ENCODE measurements at places on chromosomes 2 and 18.

GRCh38 chr2:83112858-83113257, 1346.2 kb downstream of the SUCLG1 start:
- no peak for DNase-seq

- no peak for DNase-seq
Observed at GRCh38 chr2:64462940-64463700, 9.2 kb downstream of the LGALSL start.

DNA sequence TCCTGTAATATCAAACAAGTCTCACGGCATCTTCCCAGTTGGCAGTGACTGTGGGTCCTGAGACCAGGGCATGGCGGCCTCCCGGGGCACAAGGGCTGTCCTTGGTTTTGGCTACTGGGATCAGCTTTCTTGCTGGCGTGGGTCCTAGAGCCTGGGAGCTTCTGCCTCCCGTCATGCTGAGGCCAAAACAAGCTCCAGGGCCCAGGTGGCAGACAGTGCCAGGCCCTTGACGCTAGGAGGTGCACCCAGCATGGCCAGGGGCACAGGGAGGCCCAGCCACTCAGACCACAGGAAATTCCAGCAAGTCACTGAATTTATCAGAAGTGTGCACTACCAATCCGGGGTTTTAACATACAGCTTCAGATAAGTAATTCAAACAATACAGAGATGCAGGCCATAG, 184.7 kb downstream of the EIPR1 start:
- peak; percentile 40 for DNase-seq

DNA sequence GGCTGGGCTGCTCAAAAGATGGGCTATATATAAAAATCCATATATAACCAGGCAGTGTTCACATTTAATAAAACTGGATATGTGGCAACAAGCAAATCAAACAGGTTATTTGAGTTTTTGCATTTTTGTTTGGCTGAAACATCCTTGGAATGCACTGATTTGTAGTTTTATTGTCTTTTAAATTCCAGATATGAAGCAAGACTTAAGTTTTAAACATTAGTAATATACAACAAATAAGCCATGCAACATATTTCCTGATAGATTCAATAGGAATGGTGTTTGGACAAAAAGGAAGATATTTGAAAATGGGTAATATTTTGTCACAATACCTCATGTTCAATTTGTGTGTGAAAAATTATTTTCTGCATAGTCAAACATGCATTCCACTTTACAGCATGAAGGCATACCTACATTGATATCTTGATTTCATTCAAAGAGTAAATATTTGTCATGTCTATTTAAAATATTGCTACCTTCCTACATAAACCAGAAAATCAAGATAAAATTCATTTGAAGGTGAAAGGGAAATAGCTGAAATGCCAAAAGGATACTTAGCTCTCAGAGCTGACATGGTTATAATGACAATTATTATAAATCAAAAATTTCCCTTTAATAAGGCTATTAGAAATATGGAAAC, 132.3 kb upstream of the NETO1 start:
- no peak for DNase-seq

DNA sequence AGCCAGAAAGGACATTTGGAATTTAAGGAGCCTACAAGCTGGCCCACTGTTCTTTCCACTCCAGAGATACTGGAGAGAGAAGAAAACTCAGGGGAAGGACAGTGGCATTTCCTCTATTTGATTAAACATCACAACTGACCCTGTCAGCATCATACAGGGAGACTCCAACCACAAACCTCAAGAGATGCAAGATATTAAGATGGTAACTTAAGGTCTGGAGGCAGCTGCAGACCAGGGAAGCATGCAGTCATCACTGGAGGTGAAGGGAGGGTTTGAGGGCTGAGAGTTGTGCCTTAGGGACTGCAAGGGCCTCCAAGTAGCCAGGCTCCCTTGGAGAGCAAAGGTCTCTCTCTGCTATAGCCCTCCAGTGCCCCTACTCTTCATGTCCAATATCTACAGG, 67.4 kb downstream of the RNF152 start:
- DNase-seq: no peak

DNA sequence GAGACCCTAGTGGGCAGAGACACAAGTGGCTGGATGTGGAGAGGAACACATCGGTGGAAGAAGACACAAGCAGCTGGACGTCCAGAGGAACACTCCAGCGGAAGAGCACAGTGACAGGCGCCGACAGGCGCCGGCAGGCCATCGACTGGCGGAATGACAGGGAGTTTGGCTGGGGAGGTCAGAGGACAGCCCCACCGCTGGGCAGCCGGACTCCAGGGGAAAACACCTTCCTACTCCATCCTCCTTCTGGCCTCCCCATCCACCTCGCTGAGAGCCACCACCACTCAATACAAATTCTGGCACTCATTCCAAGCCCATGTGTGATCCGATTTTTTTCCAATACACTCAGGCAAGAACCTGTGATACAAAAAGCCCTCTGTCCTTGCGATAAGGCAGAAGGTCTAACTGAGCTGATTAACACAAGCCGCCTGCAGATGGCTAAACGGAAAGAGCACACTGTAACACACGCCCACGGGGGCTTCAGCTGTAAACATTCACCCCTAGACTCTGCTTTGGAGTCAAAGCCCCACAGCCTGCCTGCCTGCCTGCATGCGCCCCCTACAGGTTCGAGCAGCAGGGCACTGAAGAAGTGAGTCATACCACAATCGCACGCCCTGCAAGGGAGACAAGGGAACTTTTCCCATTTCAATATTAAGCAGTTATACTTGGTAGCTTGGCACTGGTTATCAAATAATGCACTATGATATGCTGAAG, 50.2 kb upstream of the LRP1B start:
- peak; percentile 68 for DNase-seq

GRCh38 chr2:16950436-16950835, 284.8 kb upstream of the CYRIA start:
- no peak for DNase-seq

GRCh38 chr2:28567061-28567471, 71.2 kb downstream of the PLB1 start:
- DNase-seq: peak; percentile 27

DNA sequence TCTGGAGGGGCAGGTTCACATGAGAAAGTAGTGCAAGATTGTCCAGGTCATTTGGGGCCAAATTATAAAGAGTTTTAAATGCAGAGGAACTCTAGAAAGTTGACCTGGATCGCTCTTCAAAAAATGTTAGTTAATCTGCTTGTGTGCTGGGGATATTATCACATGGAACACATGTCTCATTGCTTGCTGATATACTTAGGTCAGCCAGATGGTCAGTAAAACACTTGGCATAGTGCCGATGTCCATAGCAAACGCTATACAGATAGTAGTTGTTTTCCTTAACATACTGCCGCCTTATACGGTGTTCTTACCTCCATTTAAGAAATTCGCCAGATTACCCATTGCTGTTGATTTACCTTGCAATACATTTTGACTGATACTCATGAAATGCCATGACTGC, 103.4 kb upstream of the CWC22 start:
- no peak for DNase-seq

DNA sequence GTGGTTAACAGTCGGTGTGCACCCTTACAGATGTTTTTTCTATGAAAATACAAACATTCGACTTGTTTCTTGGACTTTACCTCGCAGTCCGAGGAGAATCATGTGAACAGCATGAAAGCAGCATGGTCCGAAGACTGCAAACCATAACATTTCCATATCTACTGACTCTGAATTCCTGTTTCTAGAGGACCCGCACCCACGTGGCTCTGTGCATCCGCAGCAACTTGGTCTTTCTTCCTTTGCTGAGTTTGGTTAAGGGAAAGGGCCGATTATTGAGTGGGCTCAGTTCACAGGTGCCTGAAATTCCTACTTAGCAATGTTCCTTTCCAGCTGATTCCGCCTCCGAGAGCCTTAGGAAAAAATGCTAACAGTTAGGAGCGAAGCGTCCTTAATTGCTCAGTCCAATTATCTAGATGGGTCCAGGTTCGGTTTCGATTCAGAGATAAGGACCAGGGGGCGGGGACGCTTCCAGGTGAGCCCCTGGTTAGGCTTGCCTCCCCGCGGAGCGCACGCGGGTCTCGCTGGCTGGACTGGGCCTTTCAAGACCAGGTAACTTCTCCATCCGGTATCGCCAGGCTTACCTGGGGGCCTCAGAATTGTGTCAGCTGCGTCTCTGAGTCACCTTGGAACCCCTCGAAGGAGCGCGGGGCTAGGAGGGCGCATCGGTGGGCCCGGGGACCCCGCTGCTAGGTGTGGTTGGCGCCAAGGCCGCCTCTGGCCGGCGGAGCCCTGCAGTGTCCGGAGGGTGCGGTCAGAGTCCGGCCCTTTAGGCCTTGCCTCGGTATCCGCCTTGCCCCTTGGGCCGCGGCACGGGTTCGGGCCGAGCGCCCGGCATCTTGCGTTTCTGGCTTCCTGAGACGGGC, 1.1 kb upstream of the B3GNT2 start:
- DNase-seq: peak; percentile 41

- DNase-seq: peak; percentile 37
Observed at GRCh38 chr2:139867601-139868226, 1087.5 kb upstream of the NXPH2 start.

GRCh38 chr2:221961561-221961960, 337.2 kb downstream of the PAX3 start:
- no peak for DNase-seq

DNA sequence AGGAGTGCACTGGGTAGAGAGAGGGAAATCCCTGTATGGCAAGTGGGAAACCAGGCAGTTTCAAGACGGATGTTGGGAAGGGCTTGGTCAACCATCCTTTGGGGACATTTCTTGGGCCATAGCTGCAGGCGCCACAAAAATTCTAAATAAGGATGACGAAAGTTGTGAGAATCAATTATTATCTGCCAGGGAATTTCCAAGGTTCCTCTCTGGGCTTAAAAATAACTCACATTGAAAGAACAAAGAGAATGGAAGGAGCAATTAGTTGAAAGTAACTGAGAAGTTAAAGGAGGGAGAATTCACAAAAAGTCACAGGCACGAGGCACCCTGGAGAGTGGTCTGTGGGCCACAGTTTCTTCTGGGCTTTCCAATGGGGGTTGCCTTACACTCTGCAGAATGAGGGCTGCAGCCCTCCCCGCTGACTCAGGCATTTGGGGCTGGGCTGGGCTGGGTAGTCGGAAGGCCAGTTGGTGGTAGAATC, 195.7 kb downstream of the SMAD7 start:
- peak; percentile 18 for DNase-seq

GRCh38 chr18:2199060-2199459, 372.2 kb downstream of the METTL4 start:
- DNase-seq: no peak

GRCh38 chr18:14086458-14087231, 45.6 kb downstream of the ZNF519 start:
- no peak for DNase-seq

DNA sequence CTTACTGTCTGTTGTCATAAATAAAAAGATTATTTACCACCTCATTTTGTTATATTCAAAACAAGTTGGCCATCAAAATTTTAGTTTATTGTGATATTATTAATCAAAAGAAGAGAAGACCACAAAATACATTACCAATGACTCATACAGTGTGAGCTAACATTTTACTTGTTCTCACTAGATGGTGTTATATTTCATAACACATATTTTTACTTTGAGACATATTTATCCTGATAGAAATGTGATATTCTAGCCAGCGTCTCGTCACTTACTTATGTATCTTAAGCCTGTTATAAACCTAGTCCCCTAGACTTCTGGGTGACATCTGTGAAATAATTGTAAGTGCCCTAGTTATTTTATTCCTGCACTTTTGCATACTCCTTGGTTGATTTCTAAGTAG, 263.2 kb downstream of the CDH7 start:
- no peak for DNase-seq

DNA sequence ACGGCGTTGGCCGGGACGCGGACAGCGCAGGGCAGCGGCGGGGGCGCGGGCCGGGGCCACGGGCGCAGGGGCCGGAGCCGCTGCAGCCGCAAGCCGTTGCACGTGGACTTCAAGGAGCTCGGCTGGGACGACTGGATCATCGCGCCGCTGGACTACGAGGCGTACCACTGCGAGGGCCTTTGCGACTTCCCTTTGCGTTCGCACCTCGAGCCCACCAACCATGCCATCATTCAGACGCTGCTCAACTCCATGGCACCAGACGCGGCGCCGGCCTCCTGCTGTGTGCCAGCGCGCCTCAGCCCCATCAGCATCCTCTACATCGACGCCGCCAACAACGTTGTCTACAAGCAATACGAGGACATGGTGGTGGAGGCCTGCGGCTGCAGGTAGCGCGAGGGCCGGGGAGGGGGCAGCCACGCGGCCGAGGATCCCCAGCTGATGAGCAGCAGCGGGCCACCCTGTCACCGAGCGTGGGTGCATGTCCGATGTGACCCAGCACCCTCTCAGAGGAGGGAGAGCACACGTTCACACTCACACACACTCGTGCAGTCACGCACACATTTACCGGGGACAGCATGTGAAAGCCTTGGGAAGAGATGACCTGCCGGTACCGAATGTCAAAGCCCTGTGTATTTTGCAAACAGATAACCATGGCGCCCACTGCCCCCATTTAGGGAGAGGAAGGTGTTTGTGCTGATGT, 4.2 kb downstream of the GDF7 start:
- DNase-seq: no peak

DNA sequence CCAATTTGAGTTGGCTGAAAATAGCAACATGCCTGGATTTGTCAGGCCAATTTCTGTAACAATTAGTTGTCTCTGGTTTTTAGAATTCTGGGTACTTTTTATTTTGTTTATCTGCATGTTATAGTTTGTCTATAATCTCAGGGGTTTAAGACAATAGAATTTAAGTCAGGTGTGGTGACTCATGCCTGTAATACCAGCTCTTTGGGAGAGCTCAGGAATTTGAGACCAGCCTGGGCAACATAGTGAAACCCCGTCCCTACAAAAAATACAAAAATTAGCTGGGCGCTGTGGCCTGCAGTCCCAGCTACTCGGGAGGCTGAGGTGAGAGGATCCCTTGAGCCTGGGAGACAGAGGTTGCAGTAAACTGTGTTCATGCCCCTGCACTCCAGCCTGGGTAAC, 114.4 kb upstream of the GLS start:
- DNase-seq: no peak

DNA sequence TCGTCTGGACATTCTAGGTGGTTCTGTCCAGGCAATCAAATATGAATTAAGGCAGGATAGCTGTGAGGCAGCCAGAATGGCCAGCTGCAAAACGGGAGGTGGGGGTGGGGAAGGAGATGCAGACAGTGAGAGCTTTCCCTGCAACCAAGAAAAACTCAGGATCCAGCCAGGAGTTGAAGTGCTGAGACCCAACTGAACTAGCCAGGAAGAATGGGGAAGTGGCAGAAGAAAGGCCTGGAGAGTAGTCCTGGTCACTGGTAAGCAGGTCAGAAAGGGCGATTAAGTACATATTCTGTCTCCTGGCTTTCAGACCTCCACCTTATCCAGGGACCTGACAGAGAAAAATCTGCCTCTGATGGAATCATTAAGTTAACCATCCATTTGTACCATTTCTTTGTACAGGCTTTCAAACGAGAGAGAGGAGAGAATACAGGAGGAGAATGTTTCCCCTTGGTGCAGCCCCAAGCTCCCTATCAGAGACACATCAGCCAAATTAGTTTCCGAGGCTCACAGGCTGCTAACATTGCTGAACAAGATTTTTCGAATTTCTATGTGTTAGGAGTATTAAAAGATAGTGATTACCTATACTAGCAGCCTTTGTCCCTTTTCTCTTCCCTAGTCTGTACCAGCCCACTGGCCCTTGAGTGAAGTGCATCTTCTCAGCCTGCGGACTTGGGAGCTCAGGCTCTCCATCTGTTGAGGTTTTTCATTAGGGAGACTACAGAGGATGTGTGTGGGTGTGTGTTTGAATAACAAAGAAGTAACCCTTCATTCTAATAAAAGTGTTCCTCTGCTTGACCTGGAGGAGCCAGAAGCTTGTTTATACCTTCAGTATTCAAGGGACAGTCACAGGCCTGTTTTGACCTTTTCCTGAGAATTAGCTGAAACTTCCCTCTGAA, 12.5 kb upstream of the HOXD1 start:
- no peak for DNase-seq

GRCh38 chr18:75660932-75661331, 233.4 kb upstream of the SMIM21 start:
- DNase-seq: no peak

GRCh38 chr2:21567395-21567794, 443.6 kb downstream of the TDRD15 start:
- DNase-seq: no peak
